ENCODE measurements at places on chromosomes 6 and 20.

DNA sequence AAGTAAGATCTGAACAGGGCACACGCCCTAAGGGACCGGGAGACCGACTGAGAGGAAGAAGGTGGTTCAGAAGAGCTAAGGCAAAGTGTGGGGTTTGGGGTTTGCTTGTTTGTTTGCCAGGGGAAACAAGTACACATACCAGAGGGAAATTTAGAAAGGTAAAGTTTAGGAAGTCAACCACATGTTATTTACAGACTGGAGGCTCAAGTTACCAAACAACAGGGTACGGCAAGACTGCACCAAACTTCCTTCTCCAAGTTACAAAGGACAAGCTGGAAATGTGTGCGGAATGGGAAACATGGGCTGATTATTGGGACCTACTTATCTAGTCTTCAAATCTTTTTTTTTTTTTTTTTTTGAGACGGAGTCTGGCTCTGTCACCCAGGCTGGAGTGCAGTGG is 11.2 kb downstream of the PREP start:
- no peak for DNase-seq

- no peak for DNase-seq
These were observed 26.2 kb upstream of the MICB start for GRCh38 chr6:31471711-31472110.

DNA sequence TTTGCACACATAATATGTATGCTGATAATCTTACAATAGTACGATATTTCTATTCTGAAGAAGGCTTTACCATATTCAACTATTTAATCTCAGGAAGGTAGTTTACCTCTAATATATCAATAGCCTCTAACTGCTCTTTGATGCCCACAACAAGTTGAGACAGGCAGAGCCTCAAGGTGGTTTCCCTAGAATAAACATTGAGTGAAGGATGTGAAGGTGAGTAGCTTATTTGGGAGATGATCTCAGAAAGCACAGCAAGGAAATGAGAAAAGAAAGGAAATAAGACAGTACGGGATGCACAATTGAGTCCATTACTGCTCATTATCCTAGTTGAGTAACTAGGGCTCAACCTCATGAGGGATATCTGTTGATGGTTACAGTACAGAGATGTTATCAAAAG is 638.4 kb downstream of the MAFB start:
- no peak for DNase-seq

DNA sequence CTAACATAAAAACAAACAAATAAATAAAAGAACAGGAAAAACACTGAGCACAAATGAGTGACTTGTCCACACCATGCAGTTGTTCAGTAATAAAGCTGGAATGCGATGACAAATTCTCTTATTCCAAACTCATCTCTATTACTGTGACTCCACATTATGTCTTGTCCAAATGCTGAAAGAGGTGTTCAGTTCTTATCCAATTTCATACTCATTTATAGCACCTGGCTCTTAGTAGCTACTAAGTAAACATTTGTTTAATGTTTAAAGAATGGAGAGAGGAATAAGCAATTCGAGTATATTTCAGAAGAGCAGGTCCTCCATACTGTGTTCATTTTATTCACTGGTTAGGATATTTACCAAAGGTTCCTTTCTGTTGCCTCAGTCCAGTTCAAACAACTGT is 439.0 kb upstream of the JAG1 start:
- DNase-seq: no peak

- DNase-seq: no peak
These were observed 6.8 kb upstream of the MRPS10 start for GRCh38 chr6:42224222-42225028.

DNA sequence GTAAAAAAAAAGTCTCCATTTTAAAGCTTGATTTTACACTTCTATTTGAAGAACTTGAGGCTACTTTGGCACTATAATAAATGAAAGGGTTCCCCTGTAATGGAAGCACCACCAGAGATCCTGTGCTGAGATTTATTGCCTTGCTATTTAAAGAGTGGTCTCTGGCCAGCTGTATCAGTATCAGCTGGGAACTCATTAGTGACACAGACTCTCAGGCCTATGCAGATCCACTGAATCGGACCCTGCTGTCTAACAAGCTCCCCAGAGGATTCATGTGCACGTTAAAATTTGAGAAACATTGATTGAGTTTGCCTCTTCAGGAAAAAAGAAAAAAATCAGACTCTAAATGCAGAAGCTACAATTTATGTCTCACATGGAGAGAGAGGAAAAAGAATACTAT is 299.9 kb upstream of the BMP2 start:
- DNase-seq: no peak

DNA sequence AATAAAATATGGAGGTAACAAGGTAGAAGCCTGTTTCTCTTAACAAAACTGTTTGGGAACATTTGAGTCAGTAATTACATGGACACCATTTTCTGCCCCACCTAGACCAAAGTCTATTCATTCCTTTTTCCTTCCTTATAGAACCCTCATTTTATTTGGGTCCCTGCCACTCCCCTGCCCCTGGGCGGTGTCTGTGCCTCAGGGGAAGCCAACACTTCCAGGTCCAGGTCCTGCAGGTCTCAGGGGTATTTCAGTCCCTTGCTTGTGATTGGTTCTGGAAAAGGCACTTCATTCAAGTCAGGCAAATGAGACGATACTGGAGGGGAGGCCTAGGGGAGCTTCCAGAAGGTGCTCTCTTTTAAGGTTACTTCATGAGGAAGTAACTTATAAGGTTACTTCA is 42.3 kb downstream of the SLC35D3 start:
- DNase-seq: no peak

DNA sequence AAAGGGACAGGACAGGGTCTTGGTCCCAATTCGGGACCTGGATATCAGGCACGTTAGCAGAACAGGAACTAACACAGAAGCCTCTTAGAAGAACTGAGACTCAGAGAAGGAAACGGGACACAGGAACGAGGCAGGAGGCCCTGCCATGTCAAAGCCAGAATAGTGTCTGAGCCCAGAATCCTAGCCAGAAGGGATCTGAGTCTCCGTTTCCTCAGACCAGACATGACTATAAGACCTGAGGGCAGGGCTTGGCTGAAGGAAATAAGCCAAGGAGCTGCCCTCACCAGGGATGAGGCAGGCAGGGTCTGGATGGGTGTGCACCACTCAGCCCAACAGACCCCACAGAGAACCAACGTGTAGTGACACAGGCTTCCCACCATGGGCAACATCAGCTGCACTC is 40.3 kb downstream of the TRERF1 start:
- peak; percentile 49 for DNase-seq

GRCh38 chr20:42652266-42652665 is 537.4 kb downstream of the PTPRT start:
- DNase-seq: no peak

- DNase-seq: no peak
These were observed 10.8 kb upstream of the ARMC2 start for GRCh38 chr6:108837236-108837971.

DNA sequence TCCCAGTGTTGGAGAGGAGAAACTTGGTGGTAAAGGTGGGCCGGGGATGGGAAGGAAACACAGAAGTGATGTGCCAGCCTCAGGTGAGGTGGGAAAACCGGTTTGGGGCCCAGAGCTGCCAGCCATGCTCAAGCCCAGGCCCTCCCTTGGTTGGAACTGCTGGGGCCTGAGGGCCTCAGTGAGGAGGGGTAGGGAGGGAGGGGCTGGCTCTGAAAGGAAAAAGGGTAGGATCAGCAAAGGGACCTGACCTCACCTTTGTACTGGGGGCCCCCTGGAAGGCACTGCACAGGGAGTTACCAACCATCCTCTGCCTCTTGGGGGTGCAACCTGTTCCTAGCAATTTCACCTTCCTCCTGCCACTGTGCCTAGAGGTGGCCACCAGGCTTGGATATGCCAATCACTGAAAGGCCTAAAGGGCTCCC is 1.8 kb upstream of the SPEF1 start:
- DNase-seq: no peak

DNA sequence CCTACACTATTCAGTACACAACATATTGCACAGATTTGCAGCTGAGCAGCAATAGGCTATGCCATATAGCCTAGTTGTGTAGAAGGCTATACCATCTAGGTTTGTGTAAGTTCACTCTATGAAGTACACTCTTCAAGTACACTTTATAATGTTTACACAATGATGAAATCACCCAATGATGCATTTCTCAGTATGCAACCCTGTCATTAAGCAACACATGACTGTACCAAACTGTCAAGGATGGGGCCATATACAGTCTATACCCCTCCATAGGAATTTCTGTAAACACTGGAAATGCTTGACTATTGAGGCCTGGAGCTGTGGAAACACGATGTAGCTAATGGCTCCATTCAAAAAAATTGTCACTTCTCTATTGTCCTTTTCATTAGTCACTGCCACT is 535.4 kb downstream of the EPM2A start:
- no peak for DNase-seq

DNA sequence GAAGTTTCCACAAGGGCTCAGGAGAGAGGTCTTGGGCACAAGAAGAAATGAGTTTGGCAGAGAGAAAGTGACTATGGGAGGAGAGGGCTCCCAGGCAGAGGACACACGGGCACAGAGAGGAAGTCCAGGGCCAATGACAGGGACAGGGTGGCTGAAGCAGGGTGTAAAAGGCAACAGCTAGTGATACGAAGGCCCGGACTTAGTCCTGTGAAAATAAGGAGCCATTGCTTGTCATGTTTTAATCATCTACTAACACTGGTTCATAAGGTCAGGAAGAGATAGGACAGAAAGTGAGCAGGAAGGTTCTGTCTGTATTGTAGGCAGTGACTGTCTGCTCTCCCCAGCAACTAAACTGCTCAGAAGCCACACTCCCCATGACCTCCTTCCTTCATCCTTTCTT is 204.7 kb upstream of the SHLD1 start:
- DNase-seq: no peak

GRCh38 chr20:46787991-46788762 is 78.7 kb downstream of the SLC2A10 start:
- no peak for DNase-seq

- no peak for DNase-seq
These were observed at the start of gene MOXD1 for GRCh38 chr6:132400883-132401617. Gene MOXD1, minus strand, starts transcription at chr6:132401475. Its CDS starts 49 bp downstream, at chr6:132401426.

DNA sequence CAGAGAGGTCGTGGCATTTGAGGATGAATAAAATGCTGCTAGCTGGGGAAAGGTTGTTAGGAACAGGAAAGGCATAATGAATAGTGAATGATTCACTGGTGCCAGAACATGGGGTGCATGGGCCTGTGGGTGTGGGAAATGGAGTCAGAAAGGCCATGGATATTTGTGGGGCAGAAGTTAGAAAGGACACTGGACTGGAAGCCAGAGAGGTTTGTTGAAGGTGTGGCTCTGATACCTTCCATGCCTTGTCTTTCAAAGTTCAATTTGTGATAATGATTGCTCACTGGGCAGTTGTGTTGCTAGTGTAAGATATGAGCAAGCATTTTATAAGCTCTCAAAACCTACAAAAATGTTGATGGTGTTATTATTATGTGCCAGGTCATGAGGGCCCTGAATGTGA is 32.7 kb downstream of the LRRC1 start:
- DNase-seq: no peak

DNA sequence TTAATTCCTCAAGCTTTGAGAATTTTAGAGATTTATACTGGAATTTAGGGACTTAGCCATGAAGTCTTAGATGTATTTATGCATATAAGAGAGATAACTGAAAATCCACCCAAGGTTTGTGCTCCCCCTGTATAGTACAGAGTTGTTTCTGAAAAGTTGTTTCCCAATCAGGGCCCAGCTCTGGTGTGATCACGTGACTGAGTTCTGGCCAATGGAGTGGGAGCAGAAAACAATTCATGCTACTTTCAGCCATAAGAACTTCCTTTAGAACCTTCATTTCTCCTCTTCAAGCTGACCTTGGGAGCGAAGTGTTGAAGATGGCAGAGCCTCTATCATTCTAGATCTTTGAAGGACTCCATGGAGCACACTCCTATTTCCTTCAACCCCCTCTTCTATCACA is 151.0 kb downstream of the RCAN2 start:
- DNase-seq: no peak

DNA sequence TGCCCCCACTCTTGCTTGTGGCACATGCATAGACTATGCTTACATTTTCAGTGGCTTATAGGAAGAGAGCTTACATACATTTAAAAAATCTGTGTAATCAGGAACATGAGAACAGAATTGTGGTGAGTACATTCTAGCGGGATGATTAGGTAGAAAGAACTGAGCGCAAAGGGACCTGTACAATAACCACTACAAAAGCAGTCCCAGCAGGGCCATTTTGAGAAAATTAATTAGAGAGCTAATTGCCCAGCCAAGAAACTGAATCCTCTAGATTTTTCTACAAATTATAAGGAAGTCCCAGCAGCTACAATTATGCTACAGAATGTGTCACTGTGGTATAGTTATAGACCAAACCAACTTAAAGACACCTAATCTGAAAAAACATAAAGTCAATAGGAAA is 105.6 kb upstream of the TNFAIP3 start:
- DNase-seq: no peak

DNA sequence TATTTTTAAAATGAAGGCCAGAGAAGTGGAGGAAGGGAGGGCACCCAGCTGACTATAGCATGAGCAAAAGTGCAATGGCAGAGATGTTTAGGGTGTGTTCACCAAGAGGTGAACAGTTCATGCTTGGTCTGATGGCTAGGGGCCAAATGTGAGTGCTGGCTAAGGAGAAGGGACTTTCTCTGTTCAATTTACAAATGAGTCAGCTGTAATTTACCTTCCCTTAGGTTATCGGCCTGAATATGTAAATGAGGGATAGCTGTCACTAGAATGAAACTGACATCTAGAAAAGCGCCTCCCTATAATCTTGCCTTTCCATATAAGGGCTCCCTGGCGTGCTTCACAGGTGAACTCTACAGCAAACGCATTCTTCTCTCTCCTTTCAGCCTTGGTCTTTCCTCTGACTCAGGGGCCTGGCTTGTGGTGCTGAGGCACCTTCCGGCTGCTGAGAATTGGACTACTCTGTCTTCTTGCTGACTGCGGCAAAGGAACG is 114.7 kb upstream of the BACH2 start:
- peak; percentile 69 for DNase-seq

DNA sequence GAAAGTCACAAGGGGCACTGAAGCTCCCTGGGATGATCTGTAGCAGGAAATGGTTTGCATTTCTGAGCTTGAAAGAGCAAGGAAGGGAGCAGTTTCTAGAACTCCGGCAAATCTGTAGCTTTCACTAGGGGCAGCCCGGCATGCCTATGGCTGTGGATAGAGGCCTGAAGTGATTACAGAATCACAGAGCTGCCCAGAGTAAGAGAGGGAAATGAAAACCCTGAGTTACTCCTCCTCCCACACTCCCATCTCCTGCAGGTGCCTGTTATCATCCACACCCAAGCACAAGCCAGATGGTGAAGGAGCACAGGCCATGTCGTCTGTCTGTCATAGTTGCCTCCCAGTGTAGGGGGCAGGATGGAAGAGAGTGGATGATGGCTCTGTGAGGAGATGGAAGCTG is 37.1 kb downstream of the HLA-F start:
- no peak for DNase-seq

- no peak for DNase-seq
These were observed 16.2 kb downstream of the RAB44 start for GRCh38 chr6:36713846-36714245.

DNA sequence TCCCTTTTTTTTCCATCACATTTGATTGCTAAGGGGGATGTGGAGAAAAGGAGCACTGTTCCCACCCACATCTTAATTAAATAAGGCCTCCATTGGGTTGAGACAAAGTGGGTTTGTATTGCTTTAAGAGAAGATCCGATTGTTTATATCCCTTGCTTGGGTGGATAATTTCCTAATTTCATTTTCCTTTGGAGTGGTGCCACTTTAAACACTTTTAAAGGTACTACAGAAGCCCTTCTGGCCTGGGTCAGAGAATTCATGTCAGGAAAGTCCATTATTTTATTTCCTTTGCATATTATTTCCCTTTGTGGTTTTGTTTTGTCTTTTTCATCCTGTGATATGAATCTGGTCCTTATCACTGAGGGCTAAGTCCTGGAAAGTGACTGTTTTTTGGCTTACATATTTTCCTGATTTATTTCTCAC is 56.9 kb downstream of the PHACTR2 start:
- no peak for DNase-seq
